ENCODE measurements at places on chromosomes 6 and 20. TPM values are rescaled to one million over a fixed set of nuclear protein-coding genes. Genes with fewer than 3 reads are reported as not detected.

- no peaks in the 10 kb centered on the region for H3K4me1 ChIP-seq
- H3K4me3 ChIP-seq, result no peak overlapping the region
- H3K27me3 ChIP-seq, result no peaks in the 10 kb centered on the region
- H3K27ac ChIP-seq, result no peak overlapping the region
- no peaks in the 10 kb centered on the region for H3K36me3 ChIP-seq
Measured at GRCh38 chr6:155872961-155873360, 417.3 kb upstream of the NOX3 start.

- no peak overlapping the region for H3K27ac ChIP-seq
- H3K27me3 ChIP-seq, result no peaks in the 10 kb centered on the region
- no peaks in the 10 kb centered on the region for H3K36me3 ChIP-seq
Measured at GRCh38 chr6:6775074-6775473, 186.6 kb downstream of the LY86 start.

GRCh38 chr6:22327881-22328280, 31.0 kb upstream of the PRL start:
- H3K4me1 ChIP-seq, result no peaks in the 10 kb centered on the region
- no peak for DNase-seq
- no peaks in the 10 kb centered on the region for H3K36me3 ChIP-seq
- no peak overlapping the region for H3K27ac ChIP-seq
- no peaks in the 10 kb centered on the region for H3K27me3 ChIP-seq

DNA sequence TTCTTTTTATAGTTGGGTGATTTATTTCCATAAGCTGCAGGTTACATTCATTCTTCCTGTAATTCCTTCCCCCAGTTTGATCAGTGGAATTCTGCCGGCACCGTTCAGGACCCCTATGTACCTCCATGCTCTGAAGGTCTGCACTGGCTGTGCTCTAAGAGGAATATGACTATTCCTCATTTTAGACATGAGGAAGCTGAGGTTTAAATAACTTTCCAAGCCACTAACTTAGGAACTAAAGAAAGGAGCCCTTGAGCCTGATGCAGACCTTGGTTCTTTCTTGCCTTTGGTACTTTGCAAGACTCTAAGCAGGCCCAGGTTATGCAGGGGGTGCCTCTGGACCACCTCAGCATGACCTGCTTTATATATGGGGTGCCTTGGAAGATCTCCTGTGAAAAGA, 318.5 kb downstream of the QKI start:
- no peaks in the 10 kb centered on the region for H3K27me3 ChIP-seq
- no peak overlapping the region for H3K4me3 ChIP-seq
- H3K27ac ChIP-seq, result no peak overlapping the region
- H3K4me1 ChIP-seq, result no peaks in the 10 kb centered on the region

GRCh38 chr6:114342086-114342825, 567 bp downstream of the HS3ST5 start:
- no peak overlapping the region for H3K27ac ChIP-seq
- H3K4me3 ChIP-seq, result peak overlapping the region; percentile 19
- DNase-seq, result peak; percentile 10
- no peaks in the 10 kb centered on the region for H3K36me3 ChIP-seq
- H3K27me3 ChIP-seq, result peaks cover 52% of the 10 kb centered on the region

- H3K27ac ChIP-seq, result no peak overlapping the region
- DNase-seq, result no peak
- no peaks in the 10 kb centered on the region for H3K36me3 ChIP-seq
- peaks cover 23% of the 10 kb centered on the region for H3K27me3 ChIP-seq
Measured at GRCh38 chr6:36280983-36281382, 11.1 kb downstream of the PNPLA1 start.

- H3K4me3 ChIP-seq, result no peak overlapping the region
- no peak for DNase-seq
- no peaks in the 10 kb centered on the region for H3K4me1 ChIP-seq
- H3K36me3 ChIP-seq, result no peaks in the 10 kb centered on the region
Measured at GRCh38 chr6:14372734-14373489, 255.3 kb downstream of the CD83 start.

LGSN gene
- total RNA-seq, result 0.32 TPM

OR2H2 gene
- not detected for total RNA-seq

- H3K4me1 ChIP-seq, result peaks cover 40% of the 10 kb centered on the region
- H3K27me3 ChIP-seq, result no peaks in the 10 kb centered on the region
- H3K27ac ChIP-seq, result peak overlapping the region; percentile 2
- H3K36me3 ChIP-seq, result no peaks in the 10 kb centered on the region
- no peak overlapping the region for H3K4me3 ChIP-seq
Measured at GRCh38 chr6:46325561-46326530, 155.1 kb upstream of the ENPP5 start.

DNA sequence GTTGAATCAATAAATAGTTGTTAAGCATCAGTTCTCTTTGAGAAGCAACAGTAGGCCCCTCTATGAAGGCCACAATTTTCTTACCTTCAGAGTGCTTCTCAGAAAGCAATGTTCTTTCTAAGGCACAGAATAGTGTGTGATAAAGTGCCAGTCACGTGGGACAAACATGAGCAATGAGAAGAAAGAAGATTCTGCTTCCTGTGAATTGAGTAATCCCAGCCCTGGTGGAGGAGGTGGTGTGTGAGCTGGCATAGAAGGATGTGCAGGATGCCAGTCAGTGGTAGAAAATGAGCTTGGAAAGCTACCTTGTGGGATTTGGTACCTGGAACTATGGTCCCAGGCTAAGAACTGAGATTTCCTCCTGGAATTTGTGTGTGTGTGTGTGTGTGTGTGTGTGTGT, 21.7 kb downstream of the KIZ start:
- H3K4me3 ChIP-seq, result no peak overlapping the region
- no peak for DNase-seq
- peaks cover 5% of the 10 kb centered on the region for H3K36me3 ChIP-seq
- no peak overlapping the region for H3K27ac ChIP-seq
- H3K4me1 ChIP-seq, result no peaks in the 10 kb centered on the region

DNA sequence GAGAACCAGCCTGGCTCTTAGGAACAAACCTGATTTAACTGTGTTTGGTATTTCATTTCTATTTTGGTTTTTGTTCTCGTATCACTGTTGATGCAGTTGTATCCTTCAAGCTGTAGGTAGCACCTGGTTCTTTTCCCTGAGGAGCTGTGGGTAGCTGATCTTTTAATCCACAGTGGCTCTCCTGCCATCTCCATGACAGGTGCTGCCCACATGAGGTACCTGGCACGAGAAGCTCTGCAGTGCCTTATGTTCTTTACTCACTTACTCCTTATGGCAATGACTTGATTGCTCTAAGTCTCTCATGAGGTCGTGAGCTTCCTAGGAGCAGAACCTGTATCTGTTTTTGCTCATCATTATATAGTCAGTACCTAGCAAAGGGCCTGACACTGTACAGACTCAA, 74.3 kb upstream of the EMILIN3 start:
- peaks cover 51% of the 10 kb centered on the region for H3K36me3 ChIP-seq
- H3K4me3 ChIP-seq, result no peak overlapping the region
- no peak for DNase-seq
